ENCODE measurements at places on chromosomes 1 and 21.

GRCh38 chr1:40187399-40187798 is 26.2 kb downstream of the RLF start:
- DNase-seq = no peak

DNA sequence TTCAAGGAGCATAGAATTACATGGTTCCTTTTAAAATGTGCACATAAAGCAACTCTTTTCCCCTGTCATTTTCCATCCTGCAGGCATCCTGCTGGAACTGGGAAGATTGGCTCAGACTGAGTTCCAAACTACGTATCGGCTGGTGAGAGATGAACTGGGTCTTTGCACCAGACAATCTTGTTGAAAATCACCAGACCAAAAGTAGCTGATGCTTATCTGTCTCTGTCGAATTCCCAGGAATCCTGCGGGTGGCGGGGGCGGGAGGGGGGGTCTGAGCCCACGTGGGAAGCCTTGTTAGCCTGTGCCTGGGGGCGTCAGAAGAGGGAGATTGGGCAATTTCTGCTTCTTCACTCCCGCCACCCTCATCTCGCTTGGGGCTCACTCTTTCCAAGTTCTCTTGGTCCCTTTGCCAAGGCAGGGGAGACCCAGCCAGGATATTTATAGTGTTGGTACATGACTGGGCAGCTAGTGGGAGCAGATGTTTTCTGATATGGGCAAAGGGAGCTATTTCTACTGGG is 90.1 kb upstream of the SLC25A33 start:
- no peak for DNase-seq

DNA sequence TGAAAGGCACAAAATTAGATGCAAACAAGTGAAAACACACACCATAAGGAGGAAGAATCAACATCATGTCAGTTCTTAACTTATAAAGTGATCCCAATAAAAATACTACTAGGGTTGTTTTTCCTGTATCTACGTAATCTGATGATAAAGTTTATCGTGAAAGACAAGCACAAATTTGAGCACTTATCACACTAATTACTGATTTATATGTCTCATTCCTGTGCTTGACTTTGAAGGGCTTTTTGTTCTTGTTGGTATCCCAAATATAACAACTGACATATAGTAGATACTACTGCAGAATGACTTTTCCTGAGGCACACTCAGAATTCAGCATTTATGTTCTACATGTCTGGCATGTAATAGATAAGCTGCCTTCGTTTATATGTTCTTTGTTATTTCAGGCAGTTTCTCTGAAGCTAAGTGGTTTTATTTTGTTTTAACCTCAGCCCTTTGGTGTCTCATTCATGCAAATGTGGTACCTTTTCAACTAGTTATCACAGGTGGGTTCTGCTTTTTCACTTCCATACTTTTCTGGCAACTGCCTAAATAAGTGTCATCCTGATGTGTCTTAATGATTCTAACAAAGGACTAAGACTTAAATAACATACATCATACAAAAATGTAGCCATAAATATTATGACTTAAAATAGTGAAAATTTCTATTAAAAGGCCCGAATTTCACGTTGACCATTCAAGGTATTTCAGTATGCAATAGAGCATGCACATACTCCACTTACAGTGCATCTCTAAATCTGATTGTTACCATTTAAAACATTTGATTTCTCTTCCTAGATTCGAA is 73.2 kb downstream of the LRRC8C start:
- DNase-seq = no peak

DNA sequence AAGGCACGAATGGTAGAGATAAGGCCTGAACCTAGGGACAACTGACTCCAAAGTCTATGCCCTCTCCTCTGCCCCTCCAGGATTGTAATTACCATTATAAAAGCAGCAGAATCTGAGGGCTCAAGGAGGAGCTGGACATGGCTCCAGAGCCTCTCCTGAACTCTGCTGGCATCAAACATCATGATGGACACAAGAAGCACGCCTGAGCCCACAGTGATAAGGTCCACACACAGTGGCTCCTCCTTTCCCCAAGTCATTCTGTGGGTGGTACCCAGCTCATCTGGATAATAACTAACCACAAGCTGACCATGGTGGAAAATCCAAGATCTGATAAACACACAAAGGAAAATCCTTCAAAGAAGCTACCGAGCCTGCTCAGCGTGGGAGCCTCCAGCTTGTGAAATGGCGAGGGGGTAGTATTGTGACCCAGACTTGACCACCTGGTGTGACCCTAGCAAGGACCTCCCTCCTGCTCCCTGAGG is 85.2 kb downstream of the HIVEP3 start:
- DNase-seq = no peak

DNA sequence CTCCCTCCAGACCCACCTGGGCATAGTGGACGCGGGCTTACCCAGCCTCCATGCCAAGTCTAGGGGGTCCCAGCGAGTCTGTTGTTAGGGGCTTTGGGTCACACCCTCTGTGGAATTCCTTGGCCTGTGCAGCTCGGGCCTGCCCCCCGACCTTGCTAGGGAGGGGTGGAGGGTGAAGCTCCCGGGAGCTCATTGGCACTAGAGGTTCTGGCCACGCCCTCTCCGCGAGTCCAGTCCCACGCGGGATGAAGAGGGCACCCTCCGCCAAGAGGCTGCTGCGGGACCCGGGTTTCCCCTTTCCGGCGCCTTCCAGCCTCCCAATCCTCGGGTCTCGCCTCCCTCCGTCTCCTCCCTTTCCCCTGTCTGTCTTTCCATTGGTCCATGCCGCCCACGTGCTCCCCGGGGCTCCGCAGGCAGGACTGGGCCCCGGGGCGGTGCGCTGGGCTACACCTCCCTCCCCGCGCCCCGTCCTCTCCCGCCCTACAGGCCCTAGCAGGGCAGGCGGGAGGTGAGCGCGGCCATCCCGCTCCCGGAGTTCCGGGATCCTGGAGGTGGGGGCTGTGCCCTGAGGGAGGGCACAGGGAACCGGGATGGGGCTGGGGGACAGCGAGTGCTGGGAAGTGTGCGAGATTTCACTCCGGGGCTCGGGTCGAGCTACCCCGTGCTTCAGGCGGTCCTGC is 3.5 kb downstream of the RUSC1 start:
- peak; percentile 68 for DNase-seq

- DNase-seq = no peak
These were observed 11.5 kb downstream of the YBEY start for GRCh38 chr21:46297338-46298271.

DNA sequence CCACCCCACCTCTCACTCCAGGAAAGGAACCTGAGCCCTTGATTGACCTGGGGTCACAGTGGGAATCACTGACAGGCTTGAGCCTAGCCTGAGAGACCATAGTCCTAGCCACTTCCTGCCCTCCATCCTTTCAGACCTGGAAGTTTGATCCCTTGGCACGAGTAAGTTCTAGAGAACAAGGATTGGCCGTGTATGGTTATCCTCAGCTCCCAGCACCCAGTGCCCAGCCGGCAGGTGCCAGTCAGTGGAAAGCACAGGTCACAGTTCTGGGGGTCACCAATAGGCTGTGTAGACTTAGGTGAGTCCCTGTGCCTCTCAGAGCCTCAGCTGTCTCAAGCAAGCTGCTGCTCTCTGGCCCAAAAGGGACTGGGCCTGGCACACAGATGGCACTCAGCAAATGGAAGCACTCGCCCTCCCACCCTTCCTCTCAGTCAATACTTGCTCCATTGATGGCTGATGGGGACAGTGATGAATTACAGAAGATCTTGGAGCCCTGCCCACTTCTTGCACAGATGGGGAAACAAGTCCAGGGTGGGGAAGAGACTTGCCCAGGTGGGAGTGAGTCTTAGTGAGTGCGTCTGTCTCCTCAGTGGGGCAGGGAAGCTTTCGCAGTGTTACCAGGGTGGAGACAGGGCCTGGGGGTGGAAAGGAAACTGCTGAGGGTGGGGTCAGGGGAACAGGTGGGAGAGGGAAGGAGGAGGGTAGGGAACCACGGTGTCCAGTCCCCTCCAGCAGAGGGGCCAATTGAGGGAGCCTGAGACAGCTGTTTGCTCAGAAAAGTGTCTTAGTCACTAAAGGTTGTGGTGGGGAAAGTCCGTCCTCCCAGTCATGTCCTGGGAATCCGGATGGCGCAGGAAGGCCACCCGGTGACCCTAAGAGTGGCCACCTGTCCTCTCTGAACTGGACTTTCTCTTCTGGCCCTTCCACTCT is 2.6 kb upstream of the KCNQ4 start:
- no peak for DNase-seq

DNA sequence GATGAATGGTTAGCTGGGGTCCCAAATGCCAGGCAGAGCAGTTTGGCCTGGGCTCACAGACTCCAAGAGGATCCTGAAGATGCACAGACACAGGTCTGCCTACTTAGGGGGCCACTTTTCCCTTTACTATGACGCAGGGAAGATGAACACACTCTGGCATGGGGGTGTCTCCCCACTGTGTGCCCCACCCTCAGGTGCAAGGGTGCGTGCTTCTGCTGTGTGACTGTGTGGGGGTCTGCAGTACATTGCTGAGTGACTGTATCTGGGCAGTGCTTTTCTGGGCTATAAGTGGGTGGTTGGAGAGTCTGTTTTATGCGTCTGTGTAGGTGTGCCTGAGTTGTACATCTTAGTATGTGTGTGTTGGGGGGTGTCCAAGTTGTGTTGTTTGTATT is 3.8 kb downstream of the NR0B2 start:
- no peak for DNase-seq

DNA sequence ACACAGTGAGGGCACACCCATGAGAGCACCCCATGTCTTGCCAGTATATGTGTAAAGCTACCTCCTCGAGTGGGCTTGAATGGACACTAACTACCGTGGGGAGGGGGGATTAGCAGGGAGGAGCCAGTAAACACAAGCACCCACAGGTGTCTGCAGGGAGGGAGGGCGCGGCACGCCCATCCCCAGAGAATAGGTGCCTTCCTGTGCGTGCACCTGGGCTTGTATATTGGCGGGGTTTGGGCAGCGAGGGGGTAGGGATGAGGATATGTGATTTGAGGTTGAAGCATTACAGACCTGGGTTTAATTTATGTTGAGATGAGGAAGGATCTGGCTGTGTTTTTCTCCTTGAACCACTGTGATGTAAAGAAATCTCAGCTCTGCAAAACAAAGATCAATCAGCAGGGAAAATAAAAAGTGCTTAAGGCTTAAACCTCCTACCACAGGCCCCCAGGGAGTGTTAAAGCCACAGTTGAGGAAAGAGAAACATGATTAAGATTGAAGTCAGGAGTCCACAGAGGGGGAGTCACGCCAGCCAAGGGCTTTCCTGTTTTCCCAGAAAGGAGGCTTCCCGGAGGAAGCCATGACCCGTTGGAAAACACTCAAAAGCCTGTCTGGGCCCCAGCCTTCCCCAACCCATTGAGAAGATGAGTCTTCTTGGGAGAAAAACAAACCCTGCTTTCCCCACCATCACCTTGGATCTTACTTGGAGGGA is 80.0 kb downstream of the CAMK2N1 start:
- DNase-seq = no peak

- DNase-seq = no peak
These were observed 23.9 kb downstream of the FOXJ3 start for GRCh38 chr1:42311138-42311537.

- no peak for DNase-seq
These were observed 140.2 kb upstream of the SGIP1 start for GRCh38 chr1:66393586-66394287.

- DNase-seq = no peak
These were observed 40.4 kb downstream of the FRRS1 start for GRCh38 chr1:99725996-99726395.

- no peak for DNase-seq
These were observed 1.2 kb downstream of the SH3BGR start for GRCh38 chr21:39452970-39453342.

- DNase-seq = no peak
These were observed 42.5 kb downstream of the LGR6 start for GRCh38 chr1:202235856-202236837.

DNA sequence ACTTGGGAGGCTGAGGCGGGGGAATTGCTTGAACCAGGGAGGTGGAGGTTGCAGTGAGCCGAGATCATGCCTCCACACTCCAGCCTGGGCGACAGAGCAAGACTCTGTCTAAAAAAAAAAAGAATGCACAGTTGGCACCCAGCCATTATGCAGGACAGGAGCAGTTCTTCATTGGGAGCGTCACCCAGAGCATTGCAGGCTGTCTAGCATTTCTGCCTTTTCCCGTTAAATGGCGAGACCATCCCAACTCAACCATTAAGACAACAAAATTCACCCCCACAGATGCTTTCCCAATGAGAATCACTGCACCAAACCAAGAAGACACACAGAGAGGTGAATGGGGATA is 105.8 kb downstream of the EDEM3 start:
- DNase-seq = no peak

GRCh38 chr1:170668209-170669106 is 4.5 kb downstream of the PRRX1 start:
- no peak for DNase-seq

GRCh38 chr1:101995984-101996745 is 561 bp downstream of the OLFM3 start:
- DNase-seq = no peak

DNA sequence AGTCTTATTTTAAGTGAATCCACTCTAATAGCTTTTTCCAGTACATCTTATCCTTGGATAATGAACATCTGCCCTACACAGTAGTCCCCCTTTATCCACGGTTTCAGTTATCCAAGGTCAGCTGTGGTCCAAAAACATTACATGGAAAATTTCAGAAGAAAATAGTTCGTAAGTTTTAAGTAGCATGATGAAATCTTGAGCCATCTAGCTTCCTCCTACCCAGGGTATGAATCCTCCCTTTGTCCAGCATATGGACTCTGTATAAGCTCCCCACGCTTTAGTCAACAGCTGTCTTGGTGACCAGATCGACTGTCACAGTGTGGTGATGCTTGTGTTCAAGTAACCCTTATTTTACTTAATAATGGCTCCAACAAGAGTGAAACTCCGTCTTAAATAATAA is 2.6 kb downstream of the GLRX2 start:
- DNase-seq = no peak

DNA sequence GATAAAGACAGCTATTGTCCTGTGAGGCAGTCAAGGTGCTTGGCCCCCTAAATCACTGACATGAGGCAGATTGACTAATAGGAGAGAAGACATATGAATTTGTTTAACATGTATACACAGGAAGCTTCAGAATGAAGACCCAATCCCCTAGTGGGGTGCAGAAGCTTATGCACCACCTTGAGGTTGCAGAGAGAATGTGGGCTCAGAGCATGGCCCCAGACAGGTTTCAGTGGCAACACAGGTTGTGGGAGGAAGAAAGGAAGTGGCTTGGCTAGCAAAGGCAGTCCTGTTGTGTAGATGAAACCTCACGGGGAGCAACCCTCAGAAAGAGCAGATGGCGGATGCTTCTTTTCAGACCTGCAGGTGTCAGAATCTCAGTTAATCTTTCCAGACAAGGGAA is 37.0 kb upstream of the PARP1 start:
- peak; percentile 93 for DNase-seq

GRCh38 chr1:171566467-171566866 is 55.6 kb upstream of the MYOCOS start:
- DNase-seq = no peak

DNA sequence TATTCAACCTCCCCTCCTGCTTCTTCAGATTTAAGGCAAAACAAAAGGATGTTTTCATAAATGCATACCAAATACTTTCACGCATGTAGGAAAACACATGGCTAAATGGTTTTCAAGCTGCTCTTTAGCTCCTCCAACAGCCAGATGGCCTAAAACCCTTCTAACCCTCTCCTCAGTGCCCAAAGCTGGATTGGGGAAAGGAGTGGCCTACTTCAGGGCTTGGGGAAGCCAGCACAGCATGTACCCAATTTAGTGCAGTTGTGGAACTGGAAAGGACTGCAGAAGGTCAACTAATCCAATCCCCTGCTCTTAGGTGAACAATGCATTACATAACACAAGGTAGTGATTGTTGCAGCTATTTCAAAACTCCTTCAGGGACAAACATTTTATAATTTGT is 9.3 kb downstream of the F5 start:
- DNase-seq = no peak

- no peak for DNase-seq
These were observed 36.3 kb downstream of the EDN2 start for GRCh38 chr1:41447995-41448770.

All from GM12864 (cell line).